ENCODE measurements at places on chromosomes 12 and 14.
A peak's percentile ranks its signal among the peaks of the same experiment; 100 is the strongest.

GRCh38 chr12:119592232-119592631 is 1.3 kb upstream of the TMEM233 start:
- no peak for DNase-seq

- no peak for DNase-seq
Observed at GRCh38 chr14:102591372-102591943, 991 bp upstream of the RCOR1 start.

DNA sequence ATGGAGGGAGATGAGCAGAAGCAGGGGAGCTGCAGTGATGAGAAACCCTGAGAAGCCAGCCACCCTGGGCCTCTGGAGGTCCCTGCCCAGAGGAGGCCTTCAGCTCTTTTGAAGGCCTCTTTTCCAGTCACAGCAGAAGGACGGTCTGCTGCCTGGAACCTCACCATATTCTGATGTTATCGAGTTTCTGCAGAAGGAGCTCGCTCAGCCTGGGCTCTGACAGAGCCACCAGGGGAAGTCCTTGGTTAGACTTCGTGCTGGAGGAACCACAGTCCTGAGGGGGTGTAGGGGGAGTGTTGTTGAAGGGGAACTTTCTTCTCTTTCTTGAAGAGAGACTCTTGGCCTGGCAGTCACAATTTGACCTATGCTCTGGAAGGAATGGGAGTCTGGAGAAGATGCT is 25.1 kb upstream of the BATF start:
- no peak for DNase-seq

GRCh38 chr12:111467857-111468241 is 62.1 kb downstream of the SH2B3 start:
- no peak for DNase-seq

DNA sequence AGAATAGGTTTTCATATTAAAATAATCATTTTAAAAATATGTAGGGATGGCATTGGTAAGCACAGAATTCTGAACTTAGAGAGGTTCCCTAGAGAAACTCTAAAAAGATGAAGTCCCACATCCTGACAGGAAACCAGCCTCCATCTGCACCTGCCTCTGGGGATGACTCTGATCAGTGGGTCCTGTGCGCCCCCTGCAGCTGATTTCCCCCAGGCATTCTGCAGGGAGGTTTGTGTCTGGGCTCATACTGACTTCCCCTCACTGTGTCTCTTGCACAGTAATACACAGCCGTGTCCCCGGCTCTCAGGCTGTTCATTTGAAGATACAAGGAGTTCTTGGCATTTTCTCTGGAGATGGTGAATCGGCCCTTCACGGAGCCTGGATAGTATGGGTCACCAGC is 602.9 kb downstream of the TMEM121 start:
- DNase-seq: peak; percentile 43

GRCh38 chr12:24049101-24049500 is 99.6 kb upstream of the SOX5 start:
- DNase-seq: no peak

- no peak for DNase-seq
Observed at GRCh38 chr14:91202234-91202974, 42.1 kb downstream of the GPR68 start.

GRCh38 chr14:52377940-52378339 is 63.8 kb downstream of the PTGER2 start:
- no peak for DNase-seq

GRCh38 chr14:54776361-54777001 is 126.1 kb downstream of the GCH1 start:
- DNase-seq: peak; percentile 84

- no peak for DNase-seq
Observed at GRCh38 chr14:51498411-51499227, 153.1 kb upstream of the FRMD6 start.

DNA sequence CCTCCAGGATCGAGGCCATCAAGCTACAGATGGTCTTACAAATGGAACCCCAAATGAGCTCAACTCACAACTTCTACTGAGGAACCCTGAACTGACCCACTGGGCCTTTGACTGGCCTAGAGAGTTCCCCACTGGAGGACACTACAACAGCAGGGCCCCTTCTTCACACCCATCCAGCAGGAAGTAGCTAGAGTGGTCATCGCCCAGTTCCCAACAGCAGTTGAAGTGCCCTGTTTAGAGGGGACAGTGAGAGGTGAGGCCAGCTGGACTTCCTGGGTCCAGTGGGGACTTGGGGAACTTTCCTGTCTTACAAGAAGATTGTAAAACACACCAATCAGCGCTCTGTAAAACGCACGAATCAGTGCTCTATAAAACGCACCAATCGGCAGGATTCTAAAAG is 247.9 kb upstream of the BTG1 start:
- DNase-seq: no peak

DNA sequence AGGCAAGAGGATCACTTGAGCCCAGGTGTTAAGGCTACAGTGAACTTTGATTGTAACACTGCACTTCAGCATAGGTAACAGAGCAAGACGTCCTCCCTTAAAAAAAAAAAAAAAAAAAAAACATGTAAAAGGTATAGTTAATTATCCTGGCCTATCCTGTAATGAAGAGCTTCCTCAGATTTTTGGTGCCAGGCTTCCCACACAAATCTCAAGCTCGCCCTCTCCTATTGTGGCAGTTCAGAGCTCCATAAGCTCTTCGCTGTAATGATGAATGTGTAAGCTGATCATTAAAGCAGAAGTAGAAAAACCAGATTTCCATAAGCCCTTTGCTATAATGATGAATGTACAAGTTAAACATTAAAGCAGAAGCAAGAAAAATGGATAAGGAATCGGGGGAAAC is 2.0 kb upstream of the SLC39A2 start:
- no peak for DNase-seq

DNA sequence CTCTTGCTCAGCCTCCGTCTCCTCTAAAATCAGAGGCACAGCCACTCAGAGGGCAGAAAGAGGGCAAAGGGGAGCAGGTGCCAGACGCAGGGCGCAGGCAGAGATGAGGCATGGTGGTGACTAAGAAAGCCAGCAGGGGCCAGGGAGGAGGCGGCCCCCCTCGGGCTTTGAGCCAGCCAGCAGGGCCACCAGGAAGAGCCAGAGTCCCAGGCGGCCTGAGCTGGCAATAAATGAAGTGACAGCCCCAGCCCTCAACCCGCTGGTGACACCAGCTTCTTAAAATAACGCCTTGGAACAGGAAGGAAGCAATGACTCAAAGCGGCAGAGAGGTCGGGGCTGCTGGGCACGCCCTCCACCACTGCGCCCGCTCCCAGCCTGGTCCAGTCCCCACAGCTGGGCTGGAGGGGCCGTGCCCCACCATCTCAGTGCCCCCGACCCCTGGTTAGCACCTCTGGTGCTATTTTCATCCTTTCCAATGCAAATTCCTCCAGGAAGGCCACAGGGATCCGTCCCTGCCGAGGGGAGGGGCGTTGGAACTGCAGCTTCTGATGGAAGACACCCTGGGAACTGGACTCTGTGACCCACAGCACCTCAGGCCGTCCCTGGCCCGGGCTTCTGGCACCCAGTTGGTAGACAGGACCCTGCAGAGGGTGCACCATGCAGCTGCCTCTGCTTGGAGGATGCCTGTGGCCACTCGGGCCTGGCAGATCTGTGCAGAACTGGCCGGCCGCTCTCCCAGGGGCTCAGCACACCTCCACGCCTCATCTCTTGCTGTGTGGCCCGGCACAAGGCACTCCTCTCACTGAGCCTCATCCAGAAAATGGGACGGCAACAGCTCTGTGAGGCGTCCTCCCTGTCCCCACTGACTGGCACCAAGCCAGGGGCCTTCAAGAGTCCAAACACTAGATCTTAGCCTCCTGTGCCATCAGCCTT is 113.7 kb downstream of the NCOR2 start:
- peak; percentile 83 for DNase-seq

DNA sequence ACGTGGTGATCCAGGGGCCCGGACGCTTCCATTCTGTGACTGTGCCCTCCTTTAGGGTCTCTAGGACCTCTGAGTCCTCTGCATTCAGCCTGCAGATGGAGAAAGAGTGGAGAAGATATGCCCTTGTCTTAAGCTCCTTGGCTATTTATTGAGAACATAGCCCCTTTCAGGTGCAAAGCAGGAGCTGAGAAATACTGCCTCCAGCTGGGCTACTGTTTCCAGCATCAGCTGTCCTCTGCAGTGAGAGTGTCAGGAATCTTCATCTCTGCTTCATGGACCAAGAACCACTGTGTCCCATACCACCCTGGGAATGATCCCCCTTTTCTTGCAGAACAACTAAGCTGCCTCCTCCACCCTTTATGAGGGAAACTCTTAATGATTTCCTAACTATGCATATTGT is 47.8 kb upstream of the CEP83 start:
- DNase-seq: no peak

- no peak for DNase-seq
Observed at GRCh38 chr12:93042684-93043083, 113.6 kb upstream of the EEA1 start.

DNA sequence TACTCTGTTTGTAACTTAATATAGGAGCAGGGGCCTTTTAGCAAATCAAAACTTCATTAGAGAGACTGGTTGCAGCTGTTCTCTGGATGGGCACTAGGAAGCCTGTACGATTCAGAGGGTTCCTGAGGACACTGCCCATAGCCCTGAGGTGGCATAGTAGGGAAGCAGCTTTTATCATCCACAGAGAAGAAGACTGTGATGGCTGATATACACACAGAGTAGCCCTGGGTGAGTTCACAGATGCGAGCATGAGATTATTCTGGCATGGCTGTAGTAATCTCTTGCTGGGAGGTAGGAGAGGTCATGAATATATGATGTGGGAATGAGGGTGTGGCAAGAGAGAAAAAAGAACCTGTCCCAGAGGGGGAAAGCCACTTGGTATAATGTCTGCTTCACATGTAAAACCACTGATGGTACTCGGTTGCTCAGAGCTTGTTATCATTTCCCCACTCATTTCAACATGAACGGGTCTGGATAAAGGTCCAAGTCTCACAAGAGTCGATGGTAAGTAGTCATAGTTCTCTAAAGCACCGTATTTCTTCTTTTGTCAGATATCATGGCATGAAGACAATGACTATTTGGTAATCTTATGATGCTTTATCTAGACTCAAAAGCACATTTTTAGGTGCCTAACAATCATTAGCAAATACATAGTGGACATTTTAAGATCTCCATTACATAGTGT is 52.0 kb downstream of the PEBP1 start:
- no peak for DNase-seq

DNA sequence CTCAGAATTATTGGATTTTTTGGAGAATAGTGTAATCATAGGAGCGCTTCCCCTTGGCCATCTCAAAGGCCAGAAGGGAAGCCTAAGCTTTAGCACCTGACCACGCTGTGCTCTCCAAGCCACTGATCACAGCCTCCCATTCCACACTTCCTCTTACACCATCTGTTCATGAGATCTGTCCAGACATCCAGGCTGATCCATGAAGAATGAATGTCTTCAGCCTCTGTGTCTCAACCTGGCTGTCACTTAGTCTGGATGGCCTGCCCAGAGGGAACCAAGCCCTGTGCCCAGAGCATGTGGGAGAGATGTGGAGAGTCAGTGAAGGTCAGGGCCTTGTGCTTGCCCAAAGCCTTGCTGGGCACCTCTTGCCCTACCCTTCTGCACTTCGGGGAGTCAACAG is 40.5 kb downstream of the TSPAN11 start:
- DNase-seq: no peak

DNA sequence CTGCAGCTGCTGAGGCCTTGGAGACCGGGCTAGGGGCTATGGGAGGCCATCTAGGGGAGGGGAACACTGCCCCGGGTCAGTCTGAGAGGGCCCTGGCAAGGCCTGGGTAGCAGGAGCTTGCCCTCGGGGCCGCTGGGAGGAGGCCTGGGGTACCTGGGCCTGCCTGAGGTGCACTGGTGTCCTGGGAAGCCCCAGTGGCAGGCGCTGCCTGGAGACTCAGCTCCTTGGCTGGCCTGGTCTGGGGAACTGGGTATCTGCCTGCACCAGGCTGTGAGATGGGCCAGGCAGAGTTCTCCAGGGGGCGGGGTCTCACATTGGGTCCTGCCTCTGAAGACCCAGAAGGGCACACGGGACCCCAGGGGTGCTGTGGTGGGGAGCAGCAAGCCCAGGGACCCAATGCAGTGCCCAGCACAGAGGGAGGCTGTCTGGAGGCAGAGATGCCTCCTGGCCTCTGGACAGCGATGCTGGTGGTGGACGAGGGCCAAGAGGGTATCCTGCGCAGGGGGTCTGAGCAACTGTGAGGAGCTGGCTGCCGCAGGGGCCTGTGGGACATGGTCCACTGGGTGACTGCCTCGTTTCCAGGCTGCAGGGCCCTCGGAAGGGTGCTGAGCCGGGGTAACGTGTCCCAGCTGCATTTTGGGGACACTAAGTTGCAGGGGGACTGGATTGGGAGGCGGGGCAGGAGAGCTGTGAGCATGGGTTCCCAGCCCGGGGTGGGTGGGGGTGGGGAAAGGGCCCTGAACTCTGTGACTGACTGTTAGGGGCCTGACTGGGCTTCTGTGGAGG is 7.4 kb upstream of the MTA1 start:
- no peak for DNase-seq

- no peak for DNase-seq
Observed at GRCh38 chr12:76914102-76914859, 35.5 kb upstream of the CSRP2 start.

DNA sequence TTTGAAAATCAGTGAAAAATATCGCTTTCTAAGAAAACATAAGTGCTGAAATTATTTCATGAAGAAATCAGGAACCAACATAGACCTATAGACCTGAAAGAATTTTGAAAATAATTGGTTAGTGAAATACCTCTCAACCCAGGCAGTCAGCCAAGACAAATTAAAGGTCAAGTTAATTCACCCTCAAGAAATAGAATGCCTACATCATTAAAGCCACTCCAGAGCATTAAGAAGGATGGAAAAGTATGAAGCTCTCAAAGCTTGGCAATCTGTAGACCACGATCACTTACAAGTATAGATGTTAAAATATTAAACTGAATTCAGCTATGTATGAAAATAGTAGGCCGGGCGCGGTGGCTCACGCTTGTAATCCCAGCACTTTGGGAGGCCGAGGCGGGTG is 48.3 kb downstream of the SFSWAP start:
- no peak for DNase-seq

GRCh38 chr14:49479432-49479831 is 106.7 kb downstream of the RPS29 start:
- no peak for DNase-seq
